ENCODE measurements at places on chromosomes 13 and 19.

DNA sequence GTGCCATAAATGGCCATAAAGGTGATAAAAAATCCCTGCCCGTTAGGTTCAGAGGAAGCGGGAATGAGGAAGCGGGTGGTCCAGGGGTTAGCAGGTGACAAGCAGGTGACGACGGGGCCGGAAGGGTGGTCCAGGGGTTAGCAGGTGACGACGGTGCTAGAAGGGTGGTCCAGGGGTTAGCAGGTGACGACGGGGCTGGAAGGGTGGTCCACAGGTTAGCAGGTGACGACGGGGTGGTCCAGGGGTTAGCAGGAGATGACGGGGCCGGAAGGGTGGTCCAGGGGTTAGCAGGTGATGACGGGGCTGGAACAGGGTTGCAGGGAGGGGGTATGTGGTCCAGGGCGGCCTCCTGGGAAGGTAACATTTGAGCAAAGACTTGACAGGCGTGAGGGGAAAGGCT is 6.3 kb downstream of the PRSS57 start:
- no peak for DNase-seq

GRCh38 chr19:925087-925525 is 729 bp upstream of the ARID3A start:
- no peak for DNase-seq

DNA sequence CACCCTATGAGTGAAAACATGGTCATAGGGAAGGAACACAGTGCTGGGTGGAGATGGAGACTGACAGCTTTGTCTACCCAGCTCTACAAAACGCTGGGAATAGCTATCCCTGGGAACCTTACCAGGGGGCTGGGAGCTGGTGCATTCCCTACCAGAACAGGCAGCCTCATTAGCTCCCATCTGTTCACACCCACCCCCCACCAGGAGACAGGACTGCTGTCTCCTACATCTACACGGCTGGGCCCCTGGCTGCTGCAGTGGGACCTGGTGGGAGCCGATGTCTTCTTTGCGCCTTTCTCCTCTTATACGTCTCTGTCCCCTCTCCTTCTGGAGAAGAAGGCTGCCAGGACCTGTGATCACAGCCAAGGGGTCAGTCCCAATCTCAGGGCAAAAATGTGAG is 90.8 kb downstream of the UQCRFS1 start:
- DNase-seq: no peak

DNA sequence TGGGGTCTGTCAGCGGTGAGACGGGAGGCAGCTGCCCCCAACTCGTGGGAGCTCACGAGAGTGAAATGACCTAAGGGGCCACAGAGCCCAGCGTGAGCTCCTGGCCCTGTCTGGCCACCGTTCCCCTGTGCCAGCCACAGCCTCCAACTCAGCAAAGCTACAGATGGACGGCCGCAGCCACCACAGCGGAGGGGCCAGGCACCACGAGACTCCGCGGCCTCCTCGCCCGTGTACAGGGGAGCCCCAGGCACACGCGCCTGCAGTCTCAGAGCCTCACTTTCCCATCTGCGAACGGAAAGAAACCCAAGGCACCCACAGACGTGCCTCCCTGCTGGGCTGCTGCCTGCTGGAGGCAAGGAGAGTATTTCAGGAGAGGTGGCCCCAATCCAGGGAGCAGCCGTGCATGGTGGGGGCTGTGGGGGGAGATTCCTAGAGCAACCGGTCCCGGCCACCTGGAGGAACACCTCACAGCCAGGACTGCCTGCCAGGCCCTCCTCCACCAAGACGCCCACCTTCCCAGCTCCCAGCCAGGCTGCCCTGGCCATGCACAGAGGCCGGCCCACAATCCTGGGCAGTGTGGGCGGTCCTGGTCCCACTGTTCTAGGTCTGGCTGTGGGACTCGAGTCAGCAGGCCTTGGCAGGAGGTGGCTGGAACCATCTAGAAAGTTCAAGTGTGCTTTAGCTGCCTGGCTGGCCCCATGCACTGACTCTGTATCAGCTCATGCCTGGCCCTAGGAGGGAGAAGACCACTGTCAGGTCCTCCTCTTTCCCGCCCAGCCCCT is 1.9 kb downstream of the MKNK2 start:
- DNase-seq: no peak

DNA sequence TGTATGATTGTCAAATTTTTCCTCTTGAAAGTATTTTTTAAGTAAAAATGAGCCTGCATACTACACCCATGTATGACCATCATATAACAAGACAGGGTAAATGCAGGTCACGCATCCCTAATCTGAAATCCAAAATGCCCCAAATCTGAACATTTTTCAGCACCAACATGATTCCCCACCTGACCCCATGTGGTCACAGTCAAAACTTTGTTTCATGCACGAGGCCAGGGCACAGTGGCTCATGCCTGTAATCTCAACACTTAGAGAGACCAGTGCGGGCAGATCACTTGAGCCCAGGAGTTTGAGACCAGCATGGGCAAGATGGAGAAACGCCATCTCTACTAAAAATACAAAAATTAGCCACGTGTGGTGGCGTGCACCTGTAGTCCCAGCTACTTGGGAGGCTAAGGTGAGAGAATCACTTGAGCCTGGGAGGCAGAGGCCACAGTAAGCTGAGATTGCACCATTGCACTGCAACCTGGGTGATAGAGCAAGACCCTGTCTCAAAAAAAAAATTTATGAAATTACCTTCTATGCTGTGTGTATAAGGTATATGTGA is 63.7 kb upstream of the NPAS1 start:
- DNase-seq: no peak

DNA sequence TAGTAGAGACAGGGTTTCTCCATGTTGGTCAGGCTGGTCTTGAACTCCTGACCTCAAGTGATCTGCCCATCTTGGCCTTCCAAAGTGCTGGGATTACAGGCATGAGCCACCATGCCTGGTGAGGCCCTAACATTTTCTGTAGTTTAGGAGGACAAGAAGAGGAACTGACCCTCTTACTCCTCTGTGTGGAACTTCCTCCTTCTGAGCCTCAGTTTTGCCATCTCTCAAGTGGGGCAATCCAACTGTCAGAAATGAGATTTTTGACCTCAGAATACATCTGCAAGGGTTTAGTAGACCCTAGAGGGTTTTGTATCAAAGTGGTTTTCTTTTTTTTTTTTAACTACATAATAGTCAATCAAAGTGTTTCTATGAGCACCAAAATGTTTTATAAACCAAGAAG is 2.4 kb downstream of the DKKL1 start:
- DNase-seq: no peak

- DNase-seq: peak; percentile 41
These were observed 664.0 kb upstream of the ARGLU1 start for GRCh38 chr13:107231944-107232343.

DNA sequence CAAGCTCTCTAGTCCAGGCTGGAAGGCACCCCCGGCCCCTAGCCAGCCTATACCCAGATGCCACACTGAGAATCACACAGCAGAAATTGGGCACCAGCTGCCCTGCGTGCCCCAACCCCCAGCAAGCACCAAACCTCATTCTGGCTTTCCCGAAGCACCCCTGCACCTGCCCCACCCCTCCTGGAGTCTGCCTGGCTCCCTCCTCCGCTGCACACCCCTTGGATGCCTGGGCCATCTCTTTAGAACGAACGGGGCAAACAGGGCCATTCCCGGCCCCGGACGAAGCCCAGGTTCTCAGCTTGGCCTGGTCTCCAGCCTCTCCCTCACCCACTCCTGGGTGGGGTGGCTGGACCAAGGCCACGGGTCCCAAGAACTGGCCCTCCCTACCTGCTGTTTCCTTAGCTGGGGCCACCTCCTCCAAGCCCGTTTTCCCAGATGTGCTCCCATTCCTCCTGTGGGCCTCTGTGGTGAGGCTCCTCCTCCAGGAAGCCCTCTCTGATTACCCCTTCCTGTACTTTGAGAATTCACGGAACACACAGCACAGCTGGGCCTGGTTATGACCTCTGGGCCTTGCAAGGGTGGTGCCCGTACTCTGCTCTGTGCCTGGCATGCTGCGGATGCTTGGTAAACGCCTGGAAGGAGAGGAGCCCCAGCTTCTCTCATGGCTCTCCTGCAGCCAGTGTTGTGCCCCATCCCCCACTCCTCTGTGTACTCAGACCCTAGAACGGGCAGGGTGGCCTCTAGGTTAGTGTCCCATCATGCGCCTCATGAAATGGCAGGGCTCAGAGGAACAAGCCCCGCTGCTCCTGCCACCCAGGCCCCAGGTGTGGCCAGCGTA is 21.4 kb downstream of the CEBPG start:
- no peak for DNase-seq

DNA sequence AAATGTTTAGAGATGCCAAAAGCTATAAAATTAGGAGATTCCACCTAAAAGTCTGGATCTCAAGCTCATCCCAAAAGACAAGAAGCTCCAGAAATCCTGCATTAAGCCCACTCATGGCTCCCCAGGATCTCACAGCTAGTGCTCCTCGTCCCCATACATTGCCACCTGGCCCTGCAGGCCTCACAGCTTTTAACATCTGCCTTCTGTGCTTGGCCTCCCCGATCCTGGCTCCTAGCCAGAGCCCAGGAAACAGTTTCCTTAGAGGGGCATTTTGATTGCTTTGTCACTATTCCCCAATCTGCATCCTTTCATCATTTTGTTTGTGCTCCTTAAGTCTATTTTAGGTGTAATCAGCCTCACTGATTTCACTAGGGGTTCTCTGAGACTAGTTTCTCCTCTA is 14.5 kb upstream of the DCT start:
- no peak for DNase-seq

DNA sequence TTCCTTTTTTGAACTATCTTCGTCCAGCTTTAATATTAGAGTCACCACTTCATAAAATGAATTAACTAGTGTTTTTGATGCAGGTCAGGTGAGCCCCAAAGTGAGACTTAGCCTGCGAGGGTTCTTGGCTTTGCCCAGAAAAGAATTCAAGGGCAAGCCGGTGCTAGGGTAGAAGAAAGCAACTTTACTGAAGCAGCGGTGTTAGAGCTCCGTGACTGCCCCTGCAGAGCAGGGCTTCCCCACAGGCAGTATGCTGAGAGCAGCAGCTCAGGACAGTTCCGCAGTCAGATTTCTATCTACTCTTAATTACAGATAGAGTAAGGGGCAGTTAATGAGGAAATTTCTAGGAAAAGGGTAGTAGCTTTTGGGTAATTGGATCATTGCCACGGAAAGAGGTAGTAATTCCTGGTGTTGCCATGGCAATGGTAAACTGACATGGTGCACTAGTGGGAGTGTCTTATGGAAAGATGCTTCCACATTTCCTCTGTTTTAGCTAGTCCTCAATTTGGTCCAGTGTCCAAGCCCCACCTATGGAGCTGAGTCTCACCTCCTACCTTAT is 432.2 kb upstream of the ZNF507 start:
- no peak for DNase-seq

- DNase-seq: peak; percentile 69
These were observed 1.5 kb upstream of the HCN2 start for GRCh38 chr19:588093-588740.

- no peak for DNase-seq
These were observed 240.2 kb upstream of the STARD13 start for GRCh38 chr13:33525763-33526162.

DNA sequence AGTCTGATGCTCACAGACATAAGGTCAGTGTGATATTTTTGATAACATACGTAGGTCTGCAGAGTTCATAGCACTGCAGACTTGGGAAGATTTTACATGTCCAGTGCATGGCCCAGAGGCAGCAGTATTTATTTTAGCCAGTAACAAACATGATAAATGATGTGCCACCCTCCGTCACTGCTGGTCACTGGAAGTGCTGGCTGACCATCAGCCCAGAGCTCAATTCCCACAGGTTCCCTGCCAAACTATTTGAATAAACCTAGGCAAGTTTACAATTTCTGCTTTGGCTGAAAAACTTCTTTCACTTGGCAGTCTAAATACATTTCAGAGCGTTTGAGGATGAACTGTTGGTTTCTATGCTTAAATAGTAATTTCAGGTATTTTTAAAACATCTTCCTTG is 135.5 kb upstream of the EDNRB start:
- no peak for DNase-seq

- no peak for DNase-seq
These were observed 67.8 kb downstream of the RASA3 start for GRCh38 chr13:114064450-114065140.

GRCh38 chr13:100382785-100383184 is 205.8 kb downstream of the GGACT start:
- no peak for DNase-seq

GRCh38 chr13:77300176-77301037 is 26.5 kb downstream of the MYCBP2 start:
- no peak for DNase-seq

DNA sequence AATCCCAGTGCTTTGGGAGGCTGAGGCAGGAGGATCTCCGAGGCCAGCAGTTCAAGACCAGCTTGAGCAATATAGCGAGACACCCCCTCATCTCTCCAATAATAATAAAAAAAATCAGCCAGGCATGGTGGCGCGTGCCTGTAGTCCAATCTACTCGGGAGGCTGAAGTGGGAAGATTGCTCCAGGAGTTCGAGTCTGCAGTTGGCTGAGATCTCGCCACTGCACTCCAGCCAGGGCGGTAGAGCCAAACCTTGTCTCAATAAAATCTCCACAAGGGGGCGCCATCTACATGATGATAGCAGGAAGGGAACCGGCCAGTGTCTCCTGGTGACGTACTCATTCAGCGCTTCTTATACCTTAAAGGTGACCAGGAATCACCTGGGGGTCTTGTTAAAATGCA is 13.6 kb upstream of the C5AR1 start:
- DNase-seq: peak; percentile 63

- no peak for DNase-seq
These were observed 99.0 kb downstream of the ERCC5 start for GRCh38 chr13:102944821-102945220.

- no peak for DNase-seq
These were observed 837.0 kb downstream of the SLITRK6 start for GRCh38 chr13:84962141-84962750.

DNA sequence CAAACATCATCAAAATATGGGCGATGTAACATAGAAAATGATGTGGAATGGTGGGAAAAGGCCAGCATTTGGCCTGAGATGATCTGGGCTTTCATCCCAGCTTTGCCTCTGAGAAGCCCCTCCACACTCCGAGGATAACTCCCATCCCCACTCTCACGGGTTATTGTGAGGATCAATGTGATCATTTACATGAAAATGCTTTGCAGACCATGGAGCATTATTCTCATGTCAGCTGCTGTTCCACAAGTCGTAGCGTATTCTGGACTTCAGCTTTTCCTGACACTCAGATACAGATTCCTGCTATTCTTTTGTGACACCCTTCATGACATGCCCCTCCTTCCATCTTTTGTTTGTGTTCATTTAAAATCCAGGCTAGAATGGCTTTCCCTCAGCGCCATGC is 86.5 kb downstream of the NUFIP1 start:
- DNase-seq: no peak

DNA sequence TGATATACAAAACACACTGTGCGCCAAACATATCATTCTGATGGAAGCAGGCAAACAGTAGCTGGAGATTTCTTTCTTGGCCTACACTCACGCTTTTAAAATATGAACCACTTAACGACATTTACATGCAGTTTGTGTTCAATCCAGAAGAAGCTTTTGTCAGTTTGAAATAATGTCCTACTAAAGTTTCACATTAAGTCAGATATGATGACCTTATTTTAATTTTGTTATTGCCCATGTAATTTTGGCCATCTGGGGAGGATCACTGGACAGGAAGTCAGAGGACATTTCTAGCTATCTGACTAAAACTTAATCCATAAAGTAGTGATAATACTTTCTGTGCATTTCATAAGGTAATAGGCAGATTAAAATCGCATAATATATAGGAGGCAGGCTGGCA is 98.1 kb downstream of the DCLK1 start:
- no peak for DNase-seq
